CD4-positive, alpha-beta T cell treated with Interleukin-17A for 1 hour (primary cell): ENCODE measurements at places on chromosomes 2 and 18.

GRCh38 chr2:240213476-240214421 lies 73.3 kb upstream of the OTOS start:
- DNase-seq: no peak

DNA sequence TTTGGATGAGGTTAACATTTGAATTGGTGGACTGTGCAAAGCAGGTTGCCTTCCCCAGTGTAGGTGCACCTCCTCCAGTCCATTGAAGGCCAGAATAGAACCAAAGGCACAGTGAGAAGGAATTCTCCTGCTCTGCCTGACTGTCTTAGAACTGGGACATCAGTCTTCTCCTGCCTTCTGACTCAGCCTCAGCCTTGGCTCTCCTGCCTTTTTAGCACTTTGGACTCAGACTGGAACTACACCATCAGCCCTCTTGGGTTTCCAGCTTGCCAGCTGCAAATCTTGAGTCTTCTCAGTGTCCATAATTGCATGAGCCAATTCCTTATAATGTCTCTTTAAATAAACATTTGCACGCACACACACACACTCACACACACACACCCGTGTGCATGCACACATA lies 8.0 kb upstream of the TMEM177 start:
- DNase-seq: no peak

- DNase-seq: no peak
Observed at GRCh38 chr2:12455661-12456060, 261.1 kb upstream of the TRIB2 start.

DNA sequence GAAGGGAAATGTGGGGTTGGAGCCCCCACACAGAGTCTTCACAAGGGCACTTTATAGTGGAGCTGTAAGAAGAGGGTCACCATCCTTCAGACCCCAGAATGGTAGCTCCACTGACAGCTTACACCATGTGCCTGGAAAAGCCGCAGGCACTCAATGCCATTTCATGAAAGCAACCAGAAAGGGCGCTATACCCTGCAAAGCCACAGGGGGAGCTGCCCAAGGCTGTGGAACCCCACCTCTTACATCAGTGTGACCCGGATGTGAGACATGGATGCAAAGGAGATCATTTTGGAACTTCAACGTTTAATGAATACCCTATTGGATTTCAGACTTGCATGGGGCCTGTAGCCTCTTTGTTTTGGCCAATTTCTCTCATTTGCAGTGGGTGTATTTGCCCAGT lies 694.7 kb downstream of the CBLN2 start:
- DNase-seq: no peak

GRCh38 chr2:17271416-17271815 lies 246.8 kb downstream of the RAD51AP2 start:
- no peak for DNase-seq

- no peak for DNase-seq
Observed at GRCh38 chr2:207491086-207491485, 38.7 kb upstream of the CREB1 start.

- no peak for DNase-seq
Observed at GRCh38 chr18:31738460-31739407, 21.9 kb downstream of the SLC25A52 start.

GRCh38 chr18:5974696-5975095 lies 79.4 kb upstream of the TMEM200C start:
- no peak for DNase-seq

- DNase-seq: no peak
Observed at GRCh38 chr2:159695795-159696448, 16.4 kb upstream of the MARCHF7 start.

GRCh38 chr2:195759877-195760276 lies 102.9 kb downstream of the SLC39A10 start:
- DNase-seq: no peak

- no peak for DNase-seq
Observed at GRCh38 chr2:25169073-25169470, 692 bp upstream of the POMC start.

GRCh38 chr2:217628061-217628460 lies 374.7 kb downstream of the TNS1 start:
- no peak for DNase-seq

DNA sequence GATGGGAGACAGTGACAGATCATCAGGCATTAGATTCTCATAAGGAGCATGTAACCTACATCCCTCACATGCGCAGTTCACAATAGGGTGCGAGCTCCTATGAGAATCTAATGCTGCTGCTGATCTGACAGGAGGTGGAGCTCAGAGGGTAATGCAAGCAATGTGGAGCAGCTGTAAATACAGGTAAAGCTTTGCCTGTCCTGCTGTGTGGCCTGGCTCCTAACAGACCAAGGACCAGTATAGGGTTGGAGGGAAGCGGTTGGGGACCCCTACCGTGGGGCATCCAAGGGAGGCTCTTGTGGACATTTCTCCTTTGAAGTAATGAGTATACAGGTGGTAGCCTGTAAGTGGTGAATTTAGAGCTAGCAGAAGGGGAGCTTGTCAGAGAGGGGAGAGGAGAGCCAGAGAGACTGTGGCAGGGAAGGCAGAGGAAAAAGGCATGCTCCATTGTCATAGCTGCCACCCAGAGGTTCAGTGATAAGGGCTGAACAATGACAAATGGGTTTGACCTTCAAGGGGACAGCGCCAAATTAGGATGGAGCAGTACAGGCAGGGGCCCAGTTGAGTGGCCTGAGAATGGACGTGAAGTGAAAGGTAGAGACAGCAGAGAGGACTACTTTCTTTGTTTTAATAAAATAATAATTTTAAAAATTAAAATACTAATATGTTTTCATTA lies 15.2 kb upstream of the TMBIM1 start:
- DNase-seq: no peak

- DNase-seq: no peak
Observed at GRCh38 chr2:79627237-79627636, 114.4 kb downstream of the CTNNA2 start.

DNA sequence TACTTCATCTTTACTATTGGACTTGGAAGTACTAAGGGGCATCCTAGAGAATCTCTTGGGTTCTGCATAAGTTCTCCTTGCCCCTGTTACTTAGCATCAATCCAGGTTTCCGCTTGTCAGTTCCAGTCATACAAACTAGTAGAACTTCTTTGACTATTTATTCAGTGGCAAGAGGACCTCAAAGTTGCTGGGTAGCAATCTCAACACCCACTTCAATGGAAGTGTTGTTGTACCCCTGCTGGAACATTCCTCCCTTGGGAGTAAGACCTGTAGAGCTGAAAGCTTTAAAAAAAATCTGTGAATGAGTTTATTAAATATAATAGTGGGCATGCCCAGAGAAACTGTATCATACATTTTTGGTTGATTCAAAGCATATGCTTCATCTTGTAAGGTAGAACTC lies 27.0 kb downstream of the BIRC6 start:
- no peak for DNase-seq

DNA sequence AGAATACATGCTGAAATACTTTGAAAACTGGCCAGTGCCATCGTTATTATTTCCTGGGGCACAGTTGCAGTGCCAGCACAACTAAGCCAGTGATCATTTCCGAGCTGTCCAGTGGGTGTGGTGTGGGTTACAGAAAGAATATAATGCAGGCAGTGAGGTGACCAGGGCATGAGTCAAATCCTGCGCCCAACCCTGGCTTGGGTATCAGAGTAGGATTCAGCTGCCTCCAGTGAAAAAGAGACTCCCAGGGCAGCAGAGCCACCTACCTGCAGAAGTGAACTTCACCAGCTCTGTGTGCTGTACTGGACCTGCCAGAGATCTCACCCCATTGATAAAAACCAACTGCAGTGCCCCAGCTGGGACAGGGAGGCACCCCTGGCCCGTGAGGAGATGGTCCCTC lies 18.0 kb downstream of the SLC9A2 start:
- no peak for DNase-seq

DNA sequence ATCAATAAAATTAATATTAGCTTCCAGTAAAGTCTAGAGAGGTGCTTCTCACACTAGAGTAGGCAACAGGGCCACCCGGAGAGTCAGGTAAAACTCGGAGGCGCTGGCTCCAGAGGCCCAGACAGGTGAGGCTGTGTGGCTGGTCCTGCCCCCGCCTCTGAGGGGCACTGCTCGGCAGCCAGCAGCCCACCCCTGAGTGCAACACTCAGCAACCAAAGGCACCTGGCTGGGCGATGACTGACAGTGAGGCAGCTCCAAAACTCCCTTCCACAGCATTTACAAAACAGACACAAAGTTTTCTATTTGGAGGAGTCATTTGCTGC lies 138.8 kb upstream of the ID2 start:
- DNase-seq: no peak

- DNase-seq: no peak
Observed at GRCh38 chr2:199111458-199111857, 346.3 kb downstream of the SATB2 start.

DNA sequence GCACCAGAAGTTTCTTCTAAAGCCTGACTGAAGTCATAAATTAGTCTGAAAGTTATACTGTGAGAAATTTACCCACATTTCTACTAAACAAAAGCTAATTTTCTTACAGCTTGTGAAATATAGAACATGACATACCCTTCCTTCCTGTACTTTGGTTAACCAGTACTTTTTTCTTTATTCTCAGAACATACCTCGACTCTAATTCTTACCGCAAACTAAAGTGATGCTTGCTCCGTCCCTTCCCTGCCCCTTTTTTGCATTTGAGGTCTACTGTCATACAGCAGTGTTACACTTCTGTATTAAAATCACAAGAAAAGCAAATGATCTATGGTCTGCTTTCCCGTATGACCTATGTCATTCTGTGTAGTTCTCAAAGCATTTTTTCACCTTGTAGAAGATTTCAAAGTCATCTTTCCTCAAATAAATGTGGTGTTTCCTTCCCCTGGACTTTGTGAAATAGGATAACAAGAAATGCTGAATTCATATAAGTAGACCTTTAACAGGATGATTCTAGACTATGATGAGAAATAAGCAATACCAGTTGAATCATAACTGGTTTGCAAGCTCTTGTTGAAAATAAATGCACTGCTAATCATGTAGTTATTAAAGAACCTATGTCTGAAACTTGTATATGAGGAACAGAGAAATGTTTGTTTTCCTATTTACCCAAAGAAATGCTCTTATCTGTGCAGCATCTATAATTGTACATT lies 30.4 kb downstream of the CYTIP start:
- DNase-seq: peak; percentile 88

DNA sequence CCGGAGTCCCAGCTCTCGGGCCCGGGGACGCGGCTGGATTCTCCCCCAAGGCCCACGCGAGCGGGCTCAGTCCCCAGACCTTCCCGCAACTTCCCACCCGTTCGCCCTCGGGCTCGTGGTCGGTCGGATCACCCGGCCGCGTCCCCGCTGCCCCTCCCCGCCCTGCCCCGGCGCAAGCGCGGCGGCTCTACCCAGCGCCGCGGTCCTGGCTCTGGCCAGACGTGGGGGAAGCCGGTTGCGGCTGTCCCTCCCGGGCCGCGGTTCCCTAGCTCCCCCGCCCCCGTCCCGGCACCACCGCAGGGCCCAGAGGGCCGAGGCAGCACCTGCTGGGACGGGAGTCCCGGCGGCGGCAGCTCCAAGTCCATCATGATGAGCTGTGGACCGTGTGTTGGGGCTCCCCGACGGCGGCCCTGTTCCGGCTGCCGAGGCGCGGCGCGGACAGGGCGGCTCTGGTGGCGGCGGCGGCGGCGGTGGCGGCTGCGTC lies 276 bp downstream of the NFE2L2 start:
- DNase-seq: no peak

DNA sequence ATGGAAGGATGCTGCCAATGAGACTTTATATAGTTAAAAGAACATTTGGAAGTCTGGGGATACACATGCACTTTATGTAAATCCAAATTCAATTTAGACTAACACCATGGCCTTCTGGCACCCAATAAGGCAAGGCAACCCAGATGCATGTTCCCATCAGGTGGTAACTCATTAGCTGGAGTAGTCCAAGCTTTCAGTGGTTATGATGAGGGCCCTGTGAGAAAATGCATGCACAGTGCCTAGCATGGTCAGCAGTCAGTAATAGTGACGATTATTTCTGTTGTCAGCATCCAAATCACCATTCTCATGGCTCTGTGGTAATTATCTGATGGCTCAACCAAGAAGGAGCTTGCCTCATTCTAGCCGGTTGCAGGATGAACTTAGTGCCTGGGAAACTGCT lies 70.3 kb upstream of the CTLA4 start:
- no peak for DNase-seq

- DNase-seq: no peak
Observed at GRCh38 chr2:219218217-219218731, 484 bp downstream of the ABCB6 start.

DNA sequence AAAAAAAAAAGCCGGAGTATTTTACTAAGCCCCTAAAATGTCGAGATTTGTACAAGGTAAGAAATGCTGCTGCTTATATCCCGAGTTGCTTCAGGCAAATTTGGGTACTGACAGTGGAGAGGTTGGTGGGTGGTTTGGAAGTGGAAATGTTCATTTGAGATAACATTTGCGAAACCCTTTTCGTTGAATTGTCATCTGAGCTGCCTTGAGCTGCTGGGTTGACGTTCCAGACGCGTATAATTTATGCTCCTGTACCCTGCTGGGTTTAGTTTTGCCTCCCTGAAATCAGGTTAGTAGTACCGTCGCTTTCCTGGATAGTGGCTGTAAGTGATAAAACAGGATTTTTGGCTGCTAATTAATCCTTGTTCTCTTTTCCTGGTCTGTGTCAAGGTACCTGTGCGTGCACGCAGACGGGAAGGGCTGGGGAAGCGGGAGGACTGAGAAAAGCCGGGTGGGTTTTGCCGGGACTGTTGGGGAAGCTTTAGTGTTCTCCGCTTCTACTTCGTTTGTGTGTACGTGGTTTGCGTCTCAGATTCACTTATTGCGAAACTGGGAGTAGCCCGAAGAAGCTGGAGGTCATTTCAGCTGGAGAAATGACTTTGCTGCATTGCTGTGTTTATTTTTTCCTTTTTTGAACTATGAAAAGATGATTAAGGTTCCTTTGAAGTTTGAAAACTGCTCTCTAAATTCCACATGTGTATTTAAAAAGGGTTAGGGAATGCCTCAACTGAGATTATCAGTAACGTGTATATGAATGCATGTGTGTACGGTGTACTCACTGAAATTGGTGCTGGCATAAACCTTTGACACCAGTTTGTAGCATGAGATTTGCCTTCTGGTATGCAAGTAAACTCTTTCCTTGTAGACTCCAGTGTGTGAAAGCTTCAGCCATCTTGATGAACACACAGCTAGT lies 709 bp downstream of the UGP2 start:
- DNase-seq: no peak

DNA sequence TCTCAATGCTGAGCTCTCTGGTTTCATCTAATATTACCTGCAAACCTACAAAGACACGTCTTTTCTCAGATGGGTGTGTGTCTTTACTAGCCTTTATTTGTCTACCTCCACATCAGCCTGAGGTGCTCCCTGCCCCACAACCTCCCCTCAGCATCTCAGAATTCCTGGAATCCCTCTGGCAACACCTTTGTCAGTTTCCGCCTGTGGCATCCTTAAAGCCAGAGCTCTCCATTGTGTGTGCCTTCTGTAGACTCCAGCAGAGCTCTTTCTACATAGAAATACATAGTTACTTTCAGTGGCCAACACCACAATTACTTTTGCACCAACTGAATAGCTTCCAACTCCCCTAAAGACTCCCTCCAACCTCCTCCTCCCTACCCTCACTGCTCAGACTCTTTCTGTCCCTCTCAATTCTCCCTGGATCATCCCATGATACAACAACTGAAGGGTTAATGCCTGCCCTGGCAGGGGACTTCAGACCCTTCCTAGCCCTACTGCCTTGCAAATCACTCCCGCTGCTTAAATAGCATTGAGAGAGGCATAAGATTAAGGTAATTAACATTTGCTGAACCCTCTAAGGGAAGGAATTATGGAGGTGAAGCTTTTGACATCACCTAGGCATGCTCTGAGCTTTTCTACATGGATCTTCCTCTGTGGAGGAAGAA lies 39.6 kb upstream of the RMDN2 start:
- DNase-seq: no peak

GRCh38 chr18:80026363-80026762 lies 7.9 kb upstream of the RBFA start:
- no peak for DNase-seq

- no peak for DNase-seq
Observed at GRCh38 chr2:172307800-172308199, 119.6 kb upstream of the ITGA6 start.
